Muscle of back (tissue), 13 donors: ENCODE measurements at places on chromosomes 7 and 10.

GRCh38 chr10:112434988-112435619, 11.6 kb downstream of the ZDHHC6 start:
- peak; percentile 8 for DNase-seq

DNA sequence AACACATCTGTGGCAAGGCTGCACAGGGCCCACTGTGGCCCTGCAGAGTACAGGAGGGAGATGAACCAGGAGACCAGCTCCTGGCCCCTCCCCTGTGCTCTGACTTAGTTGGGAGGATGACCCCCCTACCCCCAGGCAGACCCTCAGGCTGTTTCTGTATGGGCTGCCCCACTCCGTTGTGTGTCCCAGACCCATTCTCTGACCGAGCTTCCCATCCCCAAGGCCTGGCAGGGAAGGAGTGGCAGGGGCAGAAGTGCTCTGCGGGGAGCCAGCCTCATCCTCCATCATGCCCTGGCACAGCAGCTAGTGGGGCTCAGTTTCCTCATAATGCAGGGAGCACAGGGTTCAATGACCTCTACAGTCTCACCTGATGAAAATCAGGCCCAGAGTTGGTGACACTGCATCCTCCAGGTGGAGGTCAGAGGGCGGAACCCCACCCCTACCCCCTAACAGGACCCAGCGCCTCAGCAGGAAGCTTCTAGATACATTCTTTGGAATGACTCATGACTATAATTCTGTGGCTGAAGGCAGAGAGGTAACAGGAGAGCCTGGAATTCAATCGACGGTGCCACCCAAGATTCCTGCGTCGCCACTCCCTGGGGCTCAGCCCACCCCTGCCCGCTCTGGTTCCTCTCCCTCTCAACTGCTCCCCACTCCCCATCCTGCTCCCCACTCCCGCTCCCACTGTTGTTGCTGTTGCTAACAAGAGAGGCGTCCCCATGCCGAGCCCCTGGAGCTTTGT, 18.2 kb downstream of the PODXL start:
- peak; percentile 42 for DNase-seq

GRCh38 chr7:56449762-56450161, 333.5 kb upstream of the NUPR2 start:
- no peak for DNase-seq

DNA sequence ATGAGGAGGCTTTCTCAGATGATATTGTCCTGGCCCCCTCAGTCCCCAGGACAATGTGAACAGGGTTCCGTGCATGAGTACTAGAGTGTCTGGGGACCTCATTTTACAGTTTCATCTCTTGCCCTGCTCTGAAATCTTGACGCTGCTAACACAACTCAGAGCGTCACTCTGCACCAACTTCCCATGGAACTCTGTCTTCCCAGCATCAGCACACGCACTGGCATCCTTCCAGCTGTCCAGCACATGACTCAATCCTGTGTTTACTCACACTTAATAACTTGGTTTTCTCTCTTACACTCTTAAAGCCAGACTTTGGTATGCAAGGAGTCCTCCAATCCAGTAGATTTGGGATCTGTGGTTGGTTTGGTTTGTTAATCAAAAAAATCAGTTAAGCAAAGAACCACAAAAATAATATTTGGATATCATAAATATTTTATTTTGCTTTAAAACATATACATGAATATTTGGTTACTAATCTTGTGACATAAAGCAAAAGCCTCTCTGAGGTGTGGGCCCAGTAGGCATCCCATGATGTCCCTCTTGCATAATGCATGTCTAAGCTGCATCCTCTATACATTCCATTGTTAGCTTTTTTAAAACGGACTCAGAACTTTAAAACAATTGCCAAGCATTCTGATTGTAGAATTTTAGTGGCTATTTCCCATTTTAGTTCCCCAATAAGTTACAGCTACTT, 131.0 kb downstream of the CXCL12 start:
- DNase-seq, result peak; percentile 84

- DNase-seq, result no peak
Observed at GRCh38 chr10:16559236-16559773, 37.6 kb upstream of the C1QL3 start.

GRCh38 chr10:67837541-67838314, at the start of gene DNAJC12:
TSS of gene DNAJC12 (minus strand) at chr10:67838188. CDS start at chr10:67838011, 177 bp downstream.
- peak; percentile 69 for DNase-seq

- peak; percentile 73 for DNase-seq
Observed at GRCh38 chr7:6516387-6516983, 34.8 kb downstream of the GRID2IP start.

GRCh38 chr7:124032369-124033094, at the start of gene TMEM229A:
TSS of gene TMEM229A (minus strand) at chr7:124033067. CDS start at chr7:124033003, 64 bp downstream.
- peak; percentile 65 for DNase-seq

- DNase-seq, result peak; percentile 73
Observed at GRCh38 chr10:90575125-90575524, 282.7 kb downstream of the HTR7 start.

GRCh38 chr10:69861251-69862240, 59.8 kb downstream of the COL13A1 start:
- no peak for DNase-seq

DNA sequence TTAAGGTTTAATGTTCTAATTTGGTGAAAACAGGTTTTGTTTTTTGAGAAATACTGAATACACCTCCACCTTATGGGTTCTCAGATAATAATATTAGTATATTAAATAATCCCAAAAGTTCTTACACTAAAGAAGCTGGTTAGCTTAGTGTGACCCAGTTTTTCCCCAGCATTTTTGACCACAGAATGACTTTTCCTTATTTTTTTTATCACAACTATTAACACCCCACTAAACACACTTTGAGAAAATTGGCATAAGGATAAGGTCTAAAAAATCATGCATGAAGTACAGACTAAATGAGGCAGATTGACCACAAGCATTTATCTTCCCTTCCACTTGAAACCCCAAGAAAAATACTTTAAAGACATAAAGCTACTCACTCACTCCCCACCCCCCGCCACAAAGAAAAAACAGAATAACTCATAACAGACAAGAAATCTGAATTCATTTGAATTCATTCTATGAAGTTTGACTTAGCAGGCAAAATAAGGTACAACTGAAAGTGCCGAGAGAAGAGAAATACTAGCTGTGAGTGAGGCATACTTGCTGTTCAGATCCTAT, 49.7 kb upstream of the WNT16 start:
- peak; percentile 27 for DNase-seq

DNA sequence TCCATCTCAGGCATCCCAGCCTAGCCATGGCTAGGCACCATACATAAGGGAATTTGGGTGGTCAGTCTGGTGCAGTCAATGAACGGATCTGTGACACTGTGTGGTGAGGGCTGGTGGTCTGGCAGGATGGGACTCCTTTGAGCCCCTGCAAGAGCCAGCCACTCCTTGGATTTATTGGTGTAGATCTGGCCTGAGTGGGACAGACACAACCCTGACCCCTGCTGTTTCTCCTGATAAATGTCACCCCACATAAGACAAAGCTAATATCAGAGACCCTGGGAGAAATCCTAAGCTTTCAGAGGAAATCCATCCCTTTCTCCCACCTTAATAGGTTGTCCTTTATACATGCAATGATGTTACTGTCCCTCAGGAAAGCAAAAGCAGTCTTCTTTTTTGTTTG, 2.3 kb downstream of the FBXO24 start:
- DNase-seq, result no peak

GRCh38 chr7:23120106-23120505, 14.5 kb downstream of the KLHL7 start:
- no peak for DNase-seq

DNA sequence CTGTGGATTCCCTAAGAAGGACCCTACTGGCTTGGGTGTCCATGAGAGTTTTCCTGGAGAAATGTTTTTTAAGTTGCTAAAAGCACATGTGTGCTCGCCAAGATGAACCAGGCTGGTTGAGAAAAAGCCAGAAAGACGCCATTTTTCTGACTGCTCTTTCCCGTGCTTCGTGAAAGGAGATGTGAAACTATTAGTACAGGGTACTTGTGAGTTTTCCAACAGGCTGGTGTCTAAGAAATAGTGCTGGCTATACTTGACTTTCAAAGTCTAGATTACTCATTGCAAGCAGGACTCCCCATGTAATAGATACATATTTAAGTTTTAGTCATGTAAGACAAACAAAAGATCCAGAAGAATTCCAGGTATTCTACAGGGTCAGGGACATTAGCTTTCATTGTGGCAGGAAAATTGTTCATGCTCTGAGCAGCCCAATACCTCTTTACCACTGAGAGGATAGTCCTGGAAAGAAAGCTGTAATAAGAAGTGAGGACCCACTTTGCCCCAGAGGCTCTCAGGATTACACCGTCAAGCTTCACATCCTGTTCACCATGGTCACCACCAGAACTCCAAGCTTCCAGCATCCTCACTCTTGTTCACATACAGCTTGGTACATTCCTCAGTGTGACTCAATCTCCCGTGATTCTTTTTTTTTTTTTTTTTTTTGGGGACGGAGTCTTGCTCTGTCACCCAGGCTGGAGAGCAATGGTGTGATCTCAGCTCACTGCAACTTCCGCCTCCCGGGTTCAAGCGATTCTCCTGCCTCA, 43.8 kb upstream of the ICA1 start:
- DNase-seq, result no peak

- DNase-seq, result no peak
Observed at GRCh38 chr7:30655096-30655970, 26.9 kb downstream of the CRHR2 start.

GRCh38 chr7:98196706-98197605, 14.3 kb upstream of the BHLHA15 start:
- no peak for DNase-seq

DNA sequence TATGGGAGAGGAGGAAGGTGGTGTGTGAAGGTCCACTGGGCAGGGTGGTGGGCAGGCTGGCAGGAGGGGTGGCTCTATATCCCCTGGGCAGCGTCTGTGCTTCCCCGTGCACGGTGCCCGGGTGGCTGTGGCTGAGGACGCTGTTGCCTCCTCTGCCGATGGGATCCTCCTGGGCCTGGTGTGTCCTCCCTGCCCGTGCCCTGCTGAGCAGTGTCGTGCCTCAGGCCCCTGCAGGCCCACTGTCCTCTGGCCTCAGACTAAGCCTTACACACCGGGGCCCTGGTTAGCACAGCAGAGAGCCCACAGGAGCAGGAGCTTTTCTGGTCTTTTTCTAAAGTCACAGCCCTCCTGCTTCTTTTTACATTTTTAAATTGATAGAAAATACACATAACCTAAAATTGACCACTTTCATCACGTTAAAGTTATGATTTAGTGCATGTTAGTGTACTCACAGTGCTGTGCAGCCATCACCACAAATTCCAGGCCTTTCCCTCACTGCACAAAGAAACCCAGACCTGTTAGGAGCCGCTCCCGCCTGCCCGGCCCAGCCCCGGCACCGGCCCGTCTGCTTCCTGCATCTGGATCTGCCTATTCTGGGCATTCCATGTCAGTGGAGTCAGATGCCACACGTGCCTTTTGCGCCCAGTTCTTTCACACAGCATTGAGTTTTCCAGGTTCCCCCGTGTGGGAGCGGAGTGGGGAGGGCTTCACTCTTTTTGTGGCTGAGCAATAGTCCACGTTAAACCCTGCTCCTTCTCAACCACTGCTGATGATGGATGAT, 19.4 kb downstream of the PFKFB3 start:
- DNase-seq, result no peak

DNA sequence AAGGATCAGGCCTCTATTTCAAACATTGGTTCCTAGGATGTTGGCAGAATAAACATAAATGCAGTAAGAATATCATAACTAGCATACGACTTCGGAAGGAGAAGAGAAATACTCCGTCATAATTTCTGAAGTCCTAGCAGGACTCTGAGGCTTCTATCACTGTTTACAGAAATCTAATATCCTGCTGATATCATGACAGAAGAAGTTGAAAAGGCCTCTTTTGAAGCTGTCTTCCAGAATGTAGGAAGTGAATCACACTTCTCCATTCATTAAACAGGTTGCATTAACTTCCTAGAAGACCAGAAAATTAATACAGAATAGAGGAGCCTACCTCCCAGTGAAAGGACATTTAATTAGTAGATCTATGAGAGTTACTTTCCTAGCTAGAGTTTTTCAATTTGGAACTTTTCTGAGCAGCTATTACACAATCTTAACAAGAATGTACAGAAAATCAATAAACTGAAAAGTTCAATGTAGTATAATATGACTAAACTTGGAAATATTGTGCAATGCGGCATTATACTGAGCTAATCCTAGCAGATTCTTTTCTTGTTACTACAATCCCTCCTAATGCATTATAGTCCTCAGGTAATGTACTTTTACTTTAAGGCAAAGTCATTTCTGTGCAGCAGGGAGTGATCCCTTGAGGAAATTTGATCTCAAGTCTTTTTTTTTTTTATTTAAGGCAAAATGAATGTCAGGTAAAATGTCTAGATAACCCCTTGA, 622.6 kb upstream of the CELF2 start:
- DNase-seq, result no peak
